ENCODE measurements at places on chromosomes 4 and X.

DNA sequence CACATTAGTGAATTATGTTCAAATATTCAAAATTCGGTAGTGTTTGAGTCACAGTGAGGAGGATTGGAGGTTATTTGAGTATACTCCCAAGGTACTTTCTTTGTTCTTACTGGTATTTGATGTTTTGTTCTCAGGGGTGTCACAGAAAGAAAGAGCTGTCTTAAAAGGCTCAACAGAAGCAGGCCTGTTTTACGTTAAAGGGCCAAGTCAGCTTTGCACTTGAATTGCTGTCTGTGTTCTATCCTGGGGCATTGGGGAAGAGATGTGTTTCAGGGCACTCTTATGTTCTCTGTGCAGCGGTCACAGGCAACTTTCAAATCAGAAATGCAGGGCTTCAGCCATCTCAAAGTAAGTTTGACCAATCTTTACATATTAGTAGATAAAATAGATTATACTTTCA lies 1113.1 kb upstream of the LCORL start:
- no peak for DNase-seq

DNA sequence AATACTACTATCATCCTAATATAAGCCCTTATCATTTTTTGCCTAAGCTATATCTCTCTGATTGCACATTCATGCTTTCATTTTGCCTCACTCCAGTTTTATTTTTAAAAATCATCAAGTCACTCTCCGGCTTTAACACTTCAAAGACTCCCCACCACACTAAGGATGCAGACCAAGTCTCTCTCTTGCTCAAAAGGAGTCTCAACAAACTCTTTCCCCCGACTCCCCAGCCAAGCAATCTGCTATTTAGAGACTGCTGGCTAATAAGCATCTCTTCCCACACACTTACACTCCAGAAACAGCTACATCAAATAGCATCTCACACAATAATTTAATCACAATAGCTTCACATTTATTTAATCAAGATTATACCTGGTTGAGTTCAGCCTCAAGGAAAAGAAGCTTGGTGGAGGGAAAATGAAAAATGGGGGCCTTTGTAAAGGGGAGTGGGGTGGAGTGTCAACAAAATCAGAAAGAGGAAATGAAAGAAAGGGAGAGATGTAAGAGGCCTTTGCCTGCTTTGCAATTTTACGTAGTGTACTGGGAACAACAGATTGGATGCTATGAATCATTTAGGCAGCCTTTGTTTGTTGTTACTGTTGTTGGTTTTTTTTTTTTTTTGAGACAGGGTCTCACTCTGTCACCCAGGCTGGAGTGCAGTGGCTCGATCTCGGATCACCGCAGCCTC lies 104.1 kb upstream of the MCF2 start:
- no peak for DNase-seq

GRCh38 chrX:154828016-154828408 lies 6.5 kb downstream of the SMIM9 start:
- DNase-seq, result no peak

GRCh38 chr4:174674305-174674840 lies 152.1 kb upstream of the HPGD start:
- DNase-seq, result no peak

- DNase-seq, result no peak
Measured at GRCh38 chr4:137664046-137664387, 131.7 kb upstream of the PCDH18 start.
